AG20443 (cell line): ENCODE measurements at places on chromosomes 11 and 22.

GRCh38 chr11:122253589-122254231 is 137.7 kb upstream of the BLID start:
- no peak for DNase-seq

- peak; percentile 34 for DNase-seq
Observed at GRCh38 chr22:50247748-50248147, 2.9 kb upstream of the TUBGCP6 start.

GRCh38 chr11:73311394-73311869 is 3.4 kb downstream of the ARHGEF17 start:
- no peak for DNase-seq

DNA sequence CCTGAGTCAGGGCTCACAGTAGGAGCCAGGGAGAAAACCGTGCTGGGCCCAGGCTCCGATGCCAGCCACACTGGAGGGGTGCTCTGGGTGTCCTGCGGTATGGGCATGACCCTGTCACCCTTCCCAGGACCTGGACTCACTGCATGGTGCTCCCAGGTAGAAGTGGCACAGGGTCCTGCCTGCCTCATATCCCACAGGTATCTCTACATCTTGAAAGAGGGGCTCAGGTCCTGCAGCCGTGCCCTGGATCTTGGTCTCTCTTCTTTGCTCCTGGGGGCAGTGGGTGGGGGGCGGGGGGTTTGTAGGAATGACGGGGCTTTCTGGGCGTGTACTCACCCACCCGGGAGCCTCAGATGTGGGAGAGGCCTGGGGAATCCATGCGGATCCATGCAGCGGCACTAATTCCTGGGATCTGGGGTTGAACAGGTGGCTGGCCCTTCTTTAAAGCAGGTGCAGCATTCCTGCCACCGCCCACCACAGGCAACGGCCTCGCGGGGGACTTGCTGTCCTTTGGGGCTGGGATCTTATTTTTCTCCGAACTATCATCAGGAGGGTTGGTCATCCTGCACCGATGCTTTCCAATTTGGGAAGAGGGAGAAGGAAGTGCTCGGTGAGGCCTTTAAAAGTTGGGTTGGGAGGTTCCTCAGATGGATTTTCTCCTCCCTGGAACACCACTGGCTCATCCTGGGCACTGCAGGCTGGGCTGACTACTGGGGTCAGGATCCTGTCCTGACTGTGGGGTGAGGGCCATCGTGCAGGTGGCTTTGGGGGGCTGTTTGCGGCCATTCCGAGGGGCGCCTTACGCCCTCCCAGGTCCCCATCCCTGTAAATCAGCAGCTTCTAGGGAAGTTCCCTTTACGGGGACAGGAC is 886.4 kb downstream of the BRD1 start:
- DNase-seq: no peak
